HEK293T (cell line): ENCODE measurements at places on chromosomes 2 and 18.
A peak's percentile ranks its signal among the peaks of the same experiment; 100 is the strongest.

DNA sequence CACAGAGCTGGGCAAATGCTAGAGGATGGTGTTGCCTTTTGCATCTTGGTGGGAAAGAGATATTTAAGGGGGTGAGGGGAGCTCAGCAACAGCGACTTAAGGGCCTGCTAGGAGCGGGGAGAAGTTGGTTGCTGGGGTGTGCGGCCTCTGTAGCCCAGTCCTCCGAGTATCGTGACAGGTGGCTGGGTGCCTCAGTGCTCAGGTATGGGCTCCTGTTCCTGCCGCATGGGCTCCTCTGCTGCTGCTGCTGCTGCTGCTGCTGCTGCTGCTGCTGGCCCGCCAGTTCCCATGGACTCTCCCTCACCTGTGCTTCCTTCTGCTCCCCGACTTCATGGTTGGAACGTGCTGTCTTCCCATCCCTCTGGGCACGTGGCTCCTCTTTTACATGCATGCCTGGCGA lies 22.0 kb downstream of the AGAP1 start:
- DNase-seq: no peak

DNA sequence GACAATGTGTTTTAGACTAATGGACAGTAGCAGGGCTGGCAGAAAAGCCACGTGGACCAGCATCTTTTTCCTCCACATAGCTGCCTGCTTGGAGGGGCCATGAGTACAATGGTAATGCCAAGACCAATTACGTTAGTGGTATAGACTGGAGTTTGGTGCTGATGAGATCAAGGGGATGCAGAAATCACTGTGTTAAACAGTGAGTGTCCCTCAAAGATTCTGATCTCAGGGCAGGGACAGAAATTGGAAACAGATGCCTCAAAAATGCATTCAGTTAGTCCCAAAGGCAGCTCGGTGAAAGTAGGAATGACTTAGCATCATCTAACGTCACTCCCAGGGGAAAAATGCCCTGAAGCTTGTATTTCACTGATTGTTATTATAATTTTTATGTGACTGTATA lies 72.4 kb downstream of the SLC16A14 start:
- no peak for DNase-seq

DNA sequence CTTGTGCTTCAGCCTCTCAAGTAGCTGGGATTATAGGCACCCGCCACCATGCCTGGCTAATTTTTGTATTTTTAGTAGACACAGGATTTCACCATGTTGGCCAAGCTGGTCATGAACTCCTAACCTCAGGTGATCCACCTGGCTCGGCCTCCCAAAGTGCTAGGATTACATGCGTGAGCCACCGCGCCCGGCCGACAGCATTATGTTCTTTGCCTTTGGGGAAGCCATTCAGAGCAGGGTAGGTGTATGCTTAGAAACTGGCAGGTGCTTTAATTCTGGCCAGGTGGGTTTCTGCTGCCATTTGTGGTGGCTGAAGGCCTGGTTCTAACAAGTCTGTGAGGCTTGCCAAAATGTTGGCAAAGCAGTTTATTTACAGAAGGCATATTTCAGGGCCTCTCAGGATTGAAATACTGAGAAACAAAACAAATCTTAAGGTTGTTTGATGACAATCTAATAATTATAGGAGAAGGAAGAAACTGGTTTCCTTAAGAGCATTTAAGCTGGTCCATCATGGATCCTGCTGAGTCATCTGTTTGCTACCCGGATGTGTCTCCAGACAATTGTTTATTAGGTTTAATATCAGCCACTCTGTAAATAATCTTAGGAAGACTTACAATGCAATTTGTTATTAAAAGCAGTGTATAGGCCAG lies 16.0 kb downstream of the SLC20A1 start:
- DNase-seq: no peak

- peak; percentile 56 for DNase-seq
Measured at GRCh38 chr2:101770726-101771125, 73.2 kb downstream of the MAP4K4 start.

DNA sequence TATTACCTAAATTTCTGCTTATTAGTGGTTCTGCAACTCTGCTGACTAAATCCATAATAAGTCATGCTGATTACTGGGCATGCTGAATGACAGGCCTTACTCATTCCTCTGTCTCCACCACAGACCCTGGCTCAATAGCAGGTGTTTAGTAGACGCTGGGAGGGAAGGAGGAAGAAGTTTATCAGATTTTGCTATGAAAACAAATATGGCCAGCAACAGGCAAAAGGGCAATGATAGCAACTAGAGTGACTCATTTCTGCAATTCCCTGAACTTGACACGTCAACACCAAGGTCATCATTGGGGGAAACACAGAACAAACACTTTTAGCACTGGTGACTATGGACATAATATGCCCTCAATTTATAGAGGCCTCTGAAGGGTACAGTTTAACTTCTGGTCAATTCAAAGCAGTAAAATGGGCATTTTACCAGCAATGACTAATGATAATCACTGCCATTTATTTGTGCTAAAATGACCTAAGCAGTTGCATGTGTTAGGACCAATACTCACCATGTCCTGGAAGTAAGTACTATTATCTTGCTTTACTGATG lies 35.2 kb downstream of the TMEM163 start:
- no peak for DNase-seq

DNA sequence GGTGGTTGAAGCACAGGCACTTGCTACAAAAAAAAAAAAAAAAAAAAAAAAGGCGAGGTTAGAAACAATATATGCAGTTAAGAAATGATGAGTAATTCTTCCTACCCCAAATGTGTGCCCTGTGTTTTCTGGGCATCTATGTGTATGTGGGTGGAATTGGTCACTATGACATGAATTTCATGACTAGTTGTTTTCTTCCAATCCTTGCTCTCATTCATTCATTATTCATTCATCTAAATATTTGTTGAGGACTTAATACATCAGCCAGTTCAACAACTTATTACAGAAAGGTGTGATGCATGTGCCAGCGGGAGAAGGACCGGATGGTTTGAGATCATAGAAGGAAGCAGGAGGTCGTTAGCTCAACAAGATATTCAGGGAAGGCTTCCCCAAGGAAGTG lies 8.3 kb upstream of the EGR4 start:
- DNase-seq: no peak

DNA sequence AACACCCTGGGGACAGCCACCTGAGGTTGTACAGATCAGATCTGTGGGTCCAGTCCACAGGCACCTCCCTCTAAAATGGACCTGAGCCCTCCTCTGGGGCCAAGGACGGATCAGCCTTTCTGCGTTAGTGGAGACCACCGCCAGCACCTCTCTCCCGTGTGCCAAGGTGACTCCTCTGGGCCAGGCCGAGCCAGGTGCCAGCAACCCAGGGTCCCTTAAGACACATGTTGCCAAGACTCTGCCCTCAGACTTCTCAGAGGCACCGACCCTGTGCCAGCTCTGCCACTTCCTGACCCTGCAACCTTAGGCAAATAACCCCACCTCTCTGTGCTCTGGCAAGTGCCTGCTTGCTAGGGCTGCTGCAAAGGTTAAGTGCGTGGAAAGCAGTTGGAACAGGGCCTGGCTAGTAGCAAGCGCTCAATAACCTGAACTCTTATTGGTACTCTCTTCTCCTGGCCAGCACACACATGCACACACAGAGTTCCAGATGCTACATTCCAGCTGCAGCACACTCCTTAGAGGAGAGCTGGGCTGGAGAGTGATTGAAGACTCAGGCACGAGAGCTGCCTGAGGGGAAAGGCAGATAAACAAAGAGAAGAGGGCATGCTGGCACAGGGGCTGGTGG lies 105.6 kb downstream of the TNS1 start:
- DNase-seq: no peak

DNA sequence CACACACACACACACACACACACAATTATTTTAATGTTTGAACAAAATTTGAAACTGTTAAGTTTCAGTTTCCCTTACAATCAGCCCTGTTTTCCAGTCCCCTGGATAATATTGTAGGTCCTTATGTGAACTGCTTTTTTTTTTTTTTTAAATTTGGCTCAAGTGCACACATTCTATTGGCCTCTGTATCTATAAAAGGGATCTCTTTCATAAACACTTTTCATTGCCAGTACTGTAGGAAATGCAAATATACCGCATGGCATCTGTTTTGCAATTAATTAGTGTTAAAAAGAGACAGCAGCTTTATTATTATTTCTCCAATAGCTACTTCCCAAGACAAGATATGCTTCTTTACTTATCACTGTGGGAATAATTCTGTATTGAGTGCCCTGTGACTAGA lies 738.7 kb downstream of the EPHA4 start:
- DNase-seq: no peak

- DNase-seq: no peak
Measured at GRCh38 chr2:15205562-15205961, 355.6 kb downstream of the NBAS start.

DNA sequence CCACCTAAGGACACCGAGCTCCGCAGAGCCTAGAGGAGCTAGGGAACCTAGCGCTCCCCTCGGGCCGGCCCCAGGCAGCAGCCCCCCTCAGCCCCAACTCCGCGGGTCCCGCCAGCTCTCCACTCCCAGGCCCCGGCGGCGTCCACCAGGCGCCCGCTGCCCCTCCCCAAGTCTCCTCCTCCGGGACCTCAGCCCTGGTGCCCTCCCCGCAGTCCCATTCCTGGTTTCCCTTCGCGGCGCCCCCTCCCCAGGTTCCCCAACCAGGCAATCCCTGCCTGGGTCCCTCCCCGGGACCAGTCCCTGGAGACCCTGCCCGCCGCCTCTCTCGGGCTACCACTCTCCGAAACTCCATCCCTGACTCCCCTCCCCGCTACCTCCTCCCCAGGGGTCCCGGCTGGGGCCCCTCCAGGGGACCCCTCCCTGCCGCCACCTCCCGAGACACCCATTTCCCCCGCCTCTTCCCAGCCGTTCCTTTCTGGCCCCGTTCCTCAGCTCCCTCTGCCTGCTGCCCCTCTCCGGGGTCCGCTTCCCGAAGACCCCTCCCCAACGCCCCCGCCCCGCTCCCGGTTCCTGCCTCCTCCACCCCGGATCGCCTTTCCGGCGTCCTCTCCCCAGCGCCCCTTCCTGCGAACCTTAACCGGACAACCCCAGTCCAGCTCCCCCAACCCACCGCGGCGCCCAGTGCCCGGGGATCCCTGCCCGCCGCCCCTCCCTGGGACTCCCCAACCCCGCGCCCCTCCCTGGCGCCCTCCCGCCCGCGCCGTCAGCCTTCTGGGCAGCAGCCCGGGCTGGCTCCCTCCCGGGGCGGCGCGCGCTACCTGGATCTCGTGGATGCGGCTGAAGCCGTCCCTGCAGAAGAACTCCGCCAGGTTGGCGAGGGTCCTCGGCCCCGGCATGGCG lies 678 bp downstream of the CYP27C1 start:
- DNase-seq: peak; percentile 49

GRCh38 chr18:44826418-44827259 lies 146.0 kb downstream of the SETBP1 start:
- no peak for DNase-seq

- no peak for DNase-seq
Measured at GRCh38 chr2:144514616-144515091, 5.3 kb downstream of the ZEB2 start.

- no peak for DNase-seq
Measured at GRCh38 chr2:148557844-148558436, 86.6 kb upstream of the EPC2 start.

GRCh38 chr2:46885376-46885775 lies 30.2 kb downstream of the MCFD2 start:
- DNase-seq: no peak

DNA sequence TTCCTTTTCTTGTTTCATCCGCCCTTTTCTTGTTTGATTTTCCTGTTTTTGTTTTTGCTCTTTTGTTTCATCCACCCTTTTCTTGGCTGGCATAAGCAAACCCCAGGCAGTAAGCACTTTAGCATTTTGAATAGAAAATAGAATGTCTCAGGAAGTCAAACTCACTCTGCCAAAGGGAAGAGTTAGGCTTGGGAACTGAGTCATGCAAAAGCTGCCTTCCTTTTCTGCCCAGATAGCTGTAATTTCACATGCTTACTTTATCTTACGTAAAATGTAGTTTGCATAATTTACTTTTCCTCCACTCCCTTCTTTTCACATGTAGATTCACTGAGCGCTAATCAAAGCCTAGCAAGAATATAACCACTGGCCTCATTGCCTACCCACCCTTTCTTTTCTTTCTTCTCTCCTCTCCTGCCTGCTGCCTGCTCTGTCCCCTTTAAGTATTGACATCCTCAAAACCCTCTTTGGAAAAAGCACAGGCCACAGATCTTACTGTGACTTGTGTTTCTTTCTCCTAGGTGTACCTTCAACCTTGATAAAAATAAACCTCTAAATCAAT lies 48.4 kb downstream of the CNGA3 start:
- DNase-seq: no peak

- DNase-seq: no peak
Measured at GRCh38 chr18:23107718-23108117, 27.6 kb upstream of the CABLES1 start.

- no peak for DNase-seq
Measured at GRCh38 chr18:58545338-58546296, 83.3 kb downstream of the ALPK2 start.

GRCh38 chr18:73681912-73682311 lies 465.7 kb downstream of the FBXO15 start:
- DNase-seq: no peak

DNA sequence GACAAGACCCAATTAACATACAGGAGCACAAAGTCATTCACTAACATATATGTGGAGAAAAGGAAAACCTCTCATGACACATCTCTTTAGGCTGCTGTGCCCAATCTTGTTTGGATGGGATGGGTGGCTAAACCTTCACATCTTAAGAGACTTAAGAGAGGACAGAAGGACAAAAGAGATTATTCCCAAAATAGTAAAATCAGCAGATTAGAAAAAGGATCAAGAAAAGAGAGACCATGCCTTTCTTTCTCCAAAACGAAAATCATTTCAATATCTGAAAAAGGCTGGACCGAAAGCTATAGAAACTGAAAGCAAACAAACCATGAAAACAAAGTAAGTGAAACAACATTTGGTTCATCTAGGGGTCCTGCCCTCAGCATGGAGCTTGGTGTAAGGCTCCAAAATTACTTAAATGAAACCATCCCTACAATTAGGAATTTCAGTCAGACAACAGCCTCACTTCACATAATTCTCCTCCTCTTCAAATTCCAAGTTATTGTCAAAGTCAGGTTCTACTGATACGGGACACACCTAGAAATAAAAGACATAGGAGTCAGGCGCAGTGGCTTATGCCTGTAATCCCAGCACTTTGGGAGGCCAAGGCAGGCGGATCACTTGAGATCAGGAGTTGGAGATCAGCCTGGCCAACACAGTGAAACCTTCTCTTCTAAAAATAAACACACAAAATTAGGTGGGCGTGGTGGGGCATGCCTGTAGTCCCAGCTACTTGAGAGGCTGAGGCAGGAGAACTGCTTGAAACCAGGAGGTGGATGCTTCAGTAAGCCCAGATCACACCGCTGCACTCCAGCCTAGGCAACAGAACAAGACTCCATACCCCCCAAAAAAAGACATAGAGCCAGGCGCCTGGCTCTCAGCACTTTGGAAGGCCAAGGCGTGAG lies 5.2 kb downstream of the STARD7 start:
- no peak for DNase-seq

DNA sequence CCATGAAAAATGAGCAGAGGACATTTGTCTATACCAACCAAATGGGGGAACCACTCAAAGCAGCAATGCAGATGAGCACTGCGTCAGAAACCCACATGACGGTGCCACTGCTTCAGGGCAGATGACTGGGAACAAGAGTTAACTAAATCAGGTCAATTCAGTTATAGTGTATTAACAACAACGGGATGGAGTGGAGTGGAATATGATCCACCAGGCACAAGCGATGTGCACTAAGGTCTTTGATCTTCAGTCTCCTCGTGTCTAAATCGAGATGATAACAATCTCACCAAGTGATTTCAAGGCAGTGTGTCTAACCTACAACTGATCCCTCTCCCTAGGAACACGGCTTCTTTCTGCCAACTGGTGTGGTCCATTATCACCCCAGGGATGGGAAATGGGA lies 269.0 kb downstream of the RAD51AP2 start:
- DNase-seq: no peak
